ENCODE measurements at places on chromosomes 13 and 19.

- DNase-seq, result peak; percentile 23
Measured at GRCh38 chr13:77429320-77430142, 102.6 kb upstream of the MYCBP2 start.

DNA sequence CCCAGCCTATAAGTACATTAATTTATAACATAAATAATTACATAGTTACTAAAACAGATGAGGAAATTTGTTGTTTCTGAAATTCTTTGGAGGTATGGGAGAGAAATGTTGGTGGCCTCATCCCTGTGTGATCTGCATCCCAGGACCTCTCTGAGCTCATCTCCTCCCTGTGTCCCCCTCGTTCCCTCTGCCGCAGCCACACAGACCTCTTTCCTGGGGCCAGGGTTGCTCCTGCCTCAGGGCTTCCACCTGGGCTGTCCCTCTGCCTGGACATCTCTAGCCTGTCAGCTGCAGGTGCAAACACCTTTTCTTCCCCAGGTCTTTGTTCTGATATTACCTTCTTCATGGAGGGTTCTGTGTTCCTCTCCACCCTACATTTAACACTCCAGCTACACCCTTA is 3.9 kb downstream of the ZNF766 start:
- no peak for DNase-seq

- no peak for DNase-seq
Measured at GRCh38 chr19:51469629-51470028, 8.7 kb upstream of the CEACAM18 start.

DNA sequence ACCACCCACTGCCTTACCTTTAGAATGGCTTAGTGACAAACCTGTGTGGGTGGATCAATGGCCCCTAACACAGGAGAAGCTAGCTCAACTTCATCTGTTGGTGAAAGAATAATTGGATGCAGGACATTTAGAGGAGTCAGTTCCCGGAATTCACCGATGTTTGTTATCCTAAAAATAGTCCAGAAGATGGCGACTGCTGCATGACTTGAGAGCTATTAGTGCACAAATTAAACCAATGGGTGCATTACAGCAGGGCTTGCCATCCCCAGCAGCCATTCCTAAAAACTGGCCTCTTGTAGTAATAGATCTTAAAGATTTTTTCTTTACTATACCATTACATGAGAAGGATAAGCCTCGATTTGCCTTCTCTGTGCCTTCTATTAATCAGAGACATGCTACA is 46.8 kb upstream of the ZNF726 start:
- DNase-seq, result no peak

DNA sequence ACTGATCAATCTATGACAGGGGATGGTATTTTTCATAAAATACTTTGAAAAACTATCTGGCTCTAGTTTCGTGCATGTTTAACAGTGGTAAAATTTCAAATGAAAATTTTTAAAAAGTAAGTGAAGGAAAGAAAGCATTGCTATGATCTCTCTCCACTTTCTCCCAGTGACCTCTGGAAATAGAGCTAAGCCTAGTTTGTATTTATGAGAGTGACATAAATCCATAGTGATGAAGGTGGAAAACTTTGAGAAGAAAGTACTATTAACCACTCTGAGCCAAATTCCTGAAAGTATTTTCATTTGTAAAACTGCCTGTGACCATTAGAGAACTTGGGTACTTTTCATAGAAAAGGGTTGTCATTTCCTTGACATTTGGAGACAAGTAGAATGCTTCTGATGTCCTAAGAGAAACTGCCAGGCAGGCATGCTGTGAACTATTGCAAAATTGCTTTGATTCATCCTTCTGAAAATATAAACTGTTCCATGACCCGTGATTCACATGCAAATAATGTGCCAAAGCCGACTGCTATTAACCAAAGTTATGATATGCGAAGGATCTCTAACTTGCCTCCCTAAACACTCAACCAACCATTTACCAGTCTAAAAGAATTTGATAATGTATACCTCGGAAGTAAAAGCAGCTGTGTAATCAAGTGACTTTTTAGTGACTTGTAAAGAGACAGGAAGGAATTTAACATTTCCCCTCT is 133.2 kb downstream of the VWA8 start:
- no peak for DNase-seq
